ENCODE measurements at places on chromosomes 2 and 18.

GRCh38 chr2:171566057-171566456 is 43.8 kb downstream of the CYBRD1 start:
- DNase-seq = no peak

- no peak for DNase-seq
Measured at GRCh38 chr2:70111752-70112591, 24.7 kb downstream of the PCBP1 start.

DNA sequence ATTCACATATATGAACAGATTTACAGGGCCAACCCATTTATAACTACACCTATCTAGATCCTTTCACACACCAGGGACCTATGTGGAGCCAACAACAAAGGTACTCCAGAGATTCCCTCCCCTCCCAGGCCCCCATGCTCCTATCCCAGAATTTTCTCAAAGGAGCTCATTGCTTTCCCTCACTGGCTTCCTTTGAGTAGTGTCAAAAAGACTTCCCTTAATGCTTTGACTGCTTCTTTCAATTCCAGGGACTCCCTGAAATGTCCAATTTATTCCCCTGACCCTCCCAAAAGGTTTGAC is 46.6 kb downstream of the IKZF2 start:
- DNase-seq = no peak

DNA sequence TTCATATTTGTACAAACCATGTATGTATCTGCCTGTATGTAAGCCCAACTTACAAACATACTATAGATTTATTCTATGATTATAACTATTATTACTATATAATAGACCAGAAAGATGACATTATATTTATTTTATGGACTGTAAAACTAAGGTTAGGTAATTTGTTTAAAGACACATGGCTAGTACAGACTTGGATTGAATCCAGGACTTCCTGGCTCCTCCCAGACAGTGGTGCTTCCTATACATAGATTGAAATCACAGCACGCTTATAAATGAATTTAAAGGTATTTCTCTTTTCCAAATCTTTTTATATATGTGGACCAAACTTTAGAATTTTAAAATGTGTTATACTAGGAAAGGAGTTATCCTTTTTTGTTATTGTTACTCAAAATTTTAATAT is 151.6 kb upstream of the MYO3B start:
- DNase-seq = no peak

GRCh38 chr2:237171396-237171795 is 85.7 kb downstream of the COPS8 start:
- DNase-seq = no peak

- DNase-seq = no peak
Measured at GRCh38 chr2:127164761-127165538, 55.1 kb downstream of the CYP27C1 start.

DNA sequence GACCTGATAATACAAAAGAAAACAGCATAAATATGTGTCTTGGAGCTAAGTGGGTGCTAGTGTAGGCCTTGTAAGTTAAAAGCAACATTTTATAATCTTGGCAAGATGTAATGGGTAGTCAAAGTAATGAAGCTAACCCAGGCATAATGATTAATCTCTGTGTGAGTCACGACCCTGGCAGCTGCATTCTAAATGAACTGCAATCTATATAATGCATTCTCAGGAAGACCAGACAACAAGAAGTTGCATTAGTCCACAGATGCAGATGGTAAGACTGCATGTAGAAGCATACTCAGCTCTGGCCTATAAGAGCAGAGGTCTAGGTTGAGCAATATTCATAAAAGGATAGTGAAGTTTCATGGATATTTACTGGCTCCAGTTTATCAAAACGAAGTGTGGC is 85.6 kb upstream of the ETAA1 start:
- no peak for DNase-seq

- no peak for DNase-seq
Measured at GRCh38 chr18:66344227-66344626, 259.7 kb downstream of the CDH19 start.

DNA sequence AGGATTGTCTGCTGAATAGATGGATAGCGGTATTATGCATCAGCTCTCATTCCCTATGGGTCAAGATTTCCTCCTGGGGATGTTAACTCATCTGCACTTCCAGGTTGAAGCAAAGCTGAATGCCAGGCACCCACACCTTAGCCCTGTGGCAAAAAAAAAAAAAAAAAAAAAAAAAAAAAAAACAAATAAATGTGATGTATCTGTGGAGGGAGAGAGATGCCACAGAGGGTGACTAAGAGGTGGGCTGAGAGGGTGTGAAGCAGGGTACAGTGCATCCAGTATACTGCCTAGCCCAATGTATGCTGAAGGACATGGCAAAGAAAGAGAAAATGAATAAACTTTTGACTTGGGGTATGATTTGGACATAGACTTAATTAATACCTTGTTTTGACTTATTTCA is 91.4 kb downstream of the COPS8 start:
- no peak for DNase-seq

GRCh38 chr2:88245109-88245508 is 75.0 kb downstream of the THNSL2 start:
- no peak for DNase-seq

DNA sequence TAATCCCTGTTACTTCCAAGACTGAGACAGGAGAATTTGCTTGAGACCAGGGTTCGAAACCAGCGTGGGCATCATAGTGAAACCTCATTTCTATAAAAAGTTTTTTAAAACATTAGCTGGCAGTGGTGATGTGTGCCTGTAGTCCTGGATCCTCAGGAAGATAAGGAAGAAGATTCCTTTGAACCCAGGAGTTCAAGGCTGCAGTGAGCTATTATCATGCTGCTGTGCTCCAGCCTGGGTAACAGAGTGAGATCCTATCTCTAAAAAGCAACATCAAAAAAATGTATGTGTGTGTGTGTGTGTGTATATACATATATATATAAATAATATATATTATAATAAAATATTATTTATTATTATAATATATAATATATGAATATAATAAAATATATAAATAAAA is 1417.6 kb upstream of the CDH2 start:
- DNase-seq = no peak

DNA sequence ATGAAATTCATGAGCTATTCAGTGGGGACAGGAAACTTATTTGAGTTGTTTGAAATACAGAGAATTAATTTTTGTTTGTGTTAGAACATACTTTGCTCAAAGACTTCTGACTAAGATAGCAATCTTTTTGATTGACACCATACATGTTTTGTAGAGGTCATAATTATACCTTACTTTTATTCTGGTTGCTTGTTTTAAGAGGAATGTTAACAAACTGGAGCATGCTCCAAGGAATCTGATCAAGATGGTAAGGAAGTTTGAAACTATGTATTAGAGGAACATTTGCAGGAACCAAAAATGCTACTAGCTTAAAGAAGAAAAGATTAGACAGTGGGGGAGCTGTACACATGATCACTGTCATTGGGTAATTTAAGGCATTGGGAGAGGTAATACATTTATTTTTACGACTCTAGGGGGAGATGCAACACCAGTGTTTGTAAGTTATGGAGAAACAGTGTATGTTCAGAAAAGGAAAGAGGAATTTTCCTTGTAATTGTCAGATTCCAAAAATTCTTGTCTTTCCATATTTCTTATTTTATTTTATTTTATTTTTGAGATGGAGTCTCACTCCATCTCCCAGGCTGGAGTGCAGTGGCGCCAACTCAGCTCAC is 8.0 kb downstream of the AGFG1 start:
- no peak for DNase-seq

Data from stimulated activated CD4-positive, alpha-beta T cell treated with anti-CD3 and anti-CD28 coated beads, Interleukin-1b, Interleukin-23, amount 100 ng/mL, for 1 hour (primary cell).